ENCODE measurements at places on chromosomes 13 and 19.

GRCh38 chr13:48477191-48477855 lies 55.6 kb downstream of the RCBTB2 start:
- DNase-seq, result no peak

DNA sequence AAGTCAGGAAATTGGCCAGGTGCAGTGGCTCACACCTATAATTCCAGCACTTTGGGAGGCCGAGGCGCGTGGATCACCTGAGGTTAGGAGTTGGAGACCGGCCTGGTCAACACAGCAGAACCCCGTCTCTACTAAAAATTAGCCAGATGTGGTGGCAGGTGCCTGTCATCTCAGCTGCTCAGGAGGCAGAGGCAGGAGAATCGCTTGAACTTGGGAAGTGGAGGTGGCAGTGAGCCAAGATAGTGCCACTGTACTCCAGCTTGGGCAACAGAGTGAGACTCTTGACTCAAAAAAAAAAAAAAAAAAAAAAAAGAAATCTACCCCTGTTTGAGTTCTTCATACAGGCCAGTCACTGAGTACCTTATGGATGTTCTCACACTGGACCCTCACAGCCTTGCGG lies 42.0 kb downstream of the SLC15A1 start:
- no peak for DNase-seq

DNA sequence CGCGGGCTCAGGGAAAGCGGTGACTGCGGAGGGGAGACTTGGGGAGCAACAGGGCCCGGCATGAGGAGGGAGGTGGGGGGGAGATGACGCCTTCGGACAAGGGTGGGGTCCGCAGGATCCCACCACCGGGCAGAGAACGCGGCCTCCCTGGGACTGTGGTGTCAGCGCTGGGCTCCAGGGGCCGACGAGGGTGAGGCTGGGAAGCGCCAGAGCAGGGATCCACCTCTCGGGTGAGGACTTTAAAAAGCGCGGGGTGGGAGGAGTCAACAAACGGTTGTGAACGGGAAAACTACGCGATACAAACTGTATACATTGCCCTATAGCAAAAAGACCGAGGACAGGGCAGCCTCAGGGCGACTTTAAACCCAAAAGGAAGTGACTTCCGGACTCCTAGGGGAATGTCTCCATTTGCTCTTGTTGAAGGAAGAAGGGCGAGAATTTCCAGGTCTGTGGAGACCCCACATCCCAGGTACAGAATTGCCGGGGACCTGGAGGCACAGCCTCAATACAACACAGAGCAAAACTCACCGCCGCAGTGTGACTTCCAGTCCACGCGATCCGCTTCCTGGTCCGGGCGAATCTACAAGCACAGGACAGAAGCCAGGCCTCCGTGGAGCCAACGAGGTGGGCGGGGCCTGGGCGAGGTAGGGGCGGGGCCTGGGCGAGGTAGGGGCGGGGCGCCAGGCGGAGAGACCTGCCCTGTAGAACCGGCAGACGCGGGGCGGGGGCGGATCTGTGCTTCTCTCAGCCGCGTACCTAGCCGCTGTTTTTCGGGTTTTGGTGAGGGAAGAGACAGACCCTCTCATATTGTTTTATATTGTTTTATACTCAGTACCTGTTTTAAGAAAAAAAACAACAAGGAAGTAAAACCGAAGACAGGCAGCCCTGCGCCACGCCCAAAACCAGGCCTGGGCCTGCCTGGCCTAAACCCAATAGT lies at the start of gene ZNF888:
Gene ZNF888 (minus strand): TSS at position 588 of the 937 bp plus-strand sequence. CDS start 5,555 bp downstream, outside the sequence.
- peak; percentile 93 for DNase-seq

- no peak for DNase-seq
Measured at GRCh38 chr19:34961775-34962686, 2.0 kb downstream of the ZNF792 start.

- DNase-seq, result no peak
Measured at GRCh38 chr13:80361883-80362327, 21.0 kb upstream of the SPRY2 start.

- no peak for DNase-seq
Measured at GRCh38 chr13:28542804-28543203, 47.9 kb upstream of the FLT1 start.

- peak; percentile 91 for DNase-seq
Measured at GRCh38 chr13:45119991-45120864, at the start of gene GTF2F2. GTF2F2 (plus strand) TSS chr13:45120510; CDS start chr13:45120656, 146 bp downstream.

DNA sequence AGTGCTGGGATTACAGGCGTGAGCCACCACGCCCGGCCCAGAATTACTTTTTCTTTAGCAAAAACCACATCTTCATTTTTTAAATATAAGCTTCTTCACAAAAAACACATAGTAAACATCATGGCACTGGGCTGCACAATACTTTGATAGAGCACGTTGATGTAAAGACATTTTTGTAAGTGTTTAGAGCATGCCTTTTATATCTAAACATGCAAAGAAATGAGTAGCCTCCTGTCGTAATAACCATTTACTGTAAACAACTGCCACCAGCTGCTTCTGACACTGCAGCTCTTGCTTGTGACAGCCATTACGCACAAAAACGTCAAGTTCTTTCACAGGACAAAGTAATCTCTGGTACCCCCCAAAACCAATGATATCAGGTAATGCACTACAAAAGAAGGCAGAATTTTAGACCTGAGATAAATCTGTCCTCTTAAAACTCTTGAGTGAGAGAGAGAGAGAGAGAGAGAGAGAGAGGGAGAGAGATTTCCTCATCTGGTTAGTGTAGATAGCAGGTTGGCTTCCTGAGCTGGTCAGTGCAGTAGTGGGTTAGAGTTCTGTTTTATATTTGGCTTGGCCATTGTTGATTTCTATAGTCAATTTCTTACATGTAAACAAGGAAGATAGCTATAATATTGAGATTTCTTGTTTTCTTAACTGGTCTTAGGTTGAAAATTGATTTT lies 6.7 kb upstream of the ZNF548 start:
- DNase-seq, result no peak

- no peak for DNase-seq
Measured at GRCh38 chr13:59568306-59568705, 595.4 kb downstream of the DIAPH3 start.

- DNase-seq, result no peak
Measured at GRCh38 chr13:23497191-23497590, 63.7 kb upstream of the SACS start.

DNA sequence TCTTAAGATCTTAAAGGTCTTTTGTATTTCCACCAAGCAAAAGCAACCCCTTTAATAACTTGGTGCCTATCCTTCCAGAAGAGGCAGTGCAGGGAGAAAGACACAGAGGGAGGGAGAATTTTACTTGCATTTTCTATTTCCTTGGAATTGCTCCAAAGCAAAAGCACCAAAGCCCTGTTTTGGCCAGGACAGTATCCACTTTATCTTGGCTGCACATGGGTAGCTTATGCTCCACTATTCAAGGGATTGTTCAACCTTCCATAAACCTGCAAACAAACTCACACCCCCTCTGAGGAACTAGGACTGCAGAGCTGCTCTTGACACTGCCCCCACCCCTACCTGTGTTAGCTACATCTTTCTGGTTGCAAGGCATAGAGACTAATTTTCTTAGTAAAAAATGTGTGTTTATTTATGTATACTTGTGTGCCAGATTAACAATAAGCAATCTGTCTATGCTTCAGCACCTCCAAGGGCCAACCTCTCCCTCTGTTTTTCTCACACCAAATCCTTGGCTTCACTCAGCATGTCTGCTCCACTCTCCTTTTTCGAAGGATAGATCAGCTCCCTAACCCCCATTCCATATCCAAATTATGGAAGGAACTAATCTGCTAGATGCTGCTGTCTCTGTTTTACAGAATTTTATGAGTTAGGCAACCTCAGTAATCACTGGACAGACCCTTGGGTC lies 68.1 kb upstream of the KLF12 start:
- DNase-seq, result no peak

GRCh38 chr19:15432018-15432494 lies 13.3 kb upstream of the AKAP8L start:
- DNase-seq, result no peak

- no peak for DNase-seq
Measured at GRCh38 chr19:7924241-7924640, 1.7 kb downstream of the CTXN1 start.
